ENCODE measurements at places on chromosomes 5 and 9.

DNA sequence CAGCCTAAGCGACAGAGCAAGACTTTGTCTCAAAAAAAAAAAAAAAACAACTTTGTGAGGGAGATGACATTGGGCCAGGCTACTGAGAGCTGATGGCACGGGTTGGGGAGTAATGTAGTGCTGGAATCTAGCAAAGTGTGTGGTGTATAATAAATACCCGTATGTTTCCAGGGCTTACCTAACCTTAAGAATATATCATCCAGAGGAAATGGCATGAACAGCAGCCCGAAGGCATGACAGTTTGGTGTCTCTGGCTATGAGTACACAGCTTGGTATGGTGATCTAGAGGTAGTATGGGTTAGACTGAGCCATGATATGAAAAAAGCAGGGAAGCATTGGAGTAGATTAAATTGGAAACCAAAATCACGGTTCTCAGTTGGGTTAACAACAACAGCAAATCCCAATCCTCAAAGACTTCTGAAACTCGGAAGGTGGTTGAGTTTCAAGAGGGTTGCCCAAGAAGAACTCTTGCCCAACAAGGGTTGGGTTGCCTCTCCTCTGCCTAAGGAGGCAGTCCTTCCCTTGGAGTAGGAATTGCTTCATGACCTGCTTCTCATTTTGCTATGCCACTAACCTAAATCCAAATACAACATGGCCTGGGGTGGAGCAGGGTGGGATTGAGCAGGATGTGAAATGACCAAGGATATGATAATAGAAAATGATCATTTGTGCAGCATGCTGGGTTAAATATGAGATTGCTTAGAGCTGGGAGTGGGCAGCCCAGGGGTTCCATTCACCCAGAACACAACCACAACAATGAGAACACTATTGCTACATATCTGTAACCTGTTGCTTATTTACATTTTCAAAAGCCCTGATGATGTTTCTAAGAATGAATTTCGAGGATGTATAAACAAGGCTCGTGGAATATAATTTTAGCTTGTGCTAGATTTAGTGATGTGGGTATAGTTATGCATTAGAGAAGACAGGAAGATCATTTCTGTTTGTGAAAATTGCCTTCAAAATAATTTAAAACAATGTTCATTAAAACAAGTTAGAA lies 64.6 kb upstream of the ZFR start:
- peak; percentile 72 for DNase-seq

GRCh38 chr5:175824676-175825075 lies 46.7 kb upstream of the CPLX2 start:
- no peak for DNase-seq

DNA sequence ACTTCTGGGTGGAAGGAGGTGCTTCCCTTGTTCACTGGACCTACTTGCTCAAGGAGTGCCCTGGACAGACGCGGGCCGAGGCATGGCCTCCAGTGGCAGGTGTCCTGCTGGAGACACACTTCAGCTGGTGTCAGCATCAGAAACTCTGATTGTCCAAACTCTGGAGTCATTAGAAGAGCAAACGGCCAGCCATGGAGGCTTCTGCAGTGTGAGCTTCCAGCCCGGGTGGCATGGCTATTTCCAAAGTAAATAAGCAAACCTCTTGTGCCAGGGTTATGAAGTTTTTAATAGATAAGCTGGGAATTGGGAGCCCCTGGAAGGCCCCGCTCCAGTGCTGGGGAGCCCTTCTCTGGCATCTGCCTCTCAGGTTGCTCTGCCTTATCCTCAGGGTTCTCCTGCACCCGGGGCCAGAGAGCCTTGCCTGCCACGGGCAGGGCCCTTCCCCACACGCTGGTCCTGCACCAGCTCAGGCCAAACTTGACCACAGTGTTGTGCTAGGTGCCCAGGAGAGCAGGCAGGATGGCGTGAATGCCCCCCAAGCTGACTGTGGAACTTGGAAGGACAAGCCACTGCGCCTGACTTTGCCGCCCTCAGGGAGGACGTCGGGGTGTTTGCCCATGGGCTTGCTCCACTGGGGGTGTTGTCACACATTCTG lies 285.6 kb downstream of the GADD45G start:
- no peak for DNase-seq

DNA sequence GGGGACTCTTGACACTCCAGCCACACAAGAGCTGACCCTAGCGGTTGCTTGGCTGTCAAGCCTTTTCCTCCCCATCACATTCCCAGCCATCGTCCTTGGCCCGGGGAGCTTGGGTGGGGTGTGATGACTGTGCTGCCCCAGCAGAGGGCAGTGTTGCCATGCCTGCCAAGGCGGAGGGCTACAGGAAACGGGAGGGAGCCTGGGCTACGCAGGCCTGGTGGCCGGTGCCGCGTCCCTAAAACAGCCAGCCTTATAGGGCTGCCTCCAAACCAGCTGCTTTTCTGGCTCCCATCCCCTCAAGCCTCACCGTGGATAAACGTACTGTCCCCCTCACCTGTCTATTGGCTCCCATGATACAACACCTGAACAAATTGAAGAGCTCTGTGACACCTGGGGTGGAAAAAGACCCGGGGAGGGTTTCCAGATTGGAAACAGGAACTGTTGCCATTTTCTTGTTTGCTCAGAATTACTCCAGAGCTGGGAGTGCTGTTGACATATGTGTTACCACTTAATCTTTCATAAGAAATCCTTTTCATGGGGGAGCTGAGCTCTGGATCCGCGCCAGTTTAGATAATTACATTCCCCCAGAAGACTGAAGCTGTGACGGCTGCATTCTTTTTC lies 72.8 kb upstream of the ASTN2 start:
- peak; percentile 57 for DNase-seq

DNA sequence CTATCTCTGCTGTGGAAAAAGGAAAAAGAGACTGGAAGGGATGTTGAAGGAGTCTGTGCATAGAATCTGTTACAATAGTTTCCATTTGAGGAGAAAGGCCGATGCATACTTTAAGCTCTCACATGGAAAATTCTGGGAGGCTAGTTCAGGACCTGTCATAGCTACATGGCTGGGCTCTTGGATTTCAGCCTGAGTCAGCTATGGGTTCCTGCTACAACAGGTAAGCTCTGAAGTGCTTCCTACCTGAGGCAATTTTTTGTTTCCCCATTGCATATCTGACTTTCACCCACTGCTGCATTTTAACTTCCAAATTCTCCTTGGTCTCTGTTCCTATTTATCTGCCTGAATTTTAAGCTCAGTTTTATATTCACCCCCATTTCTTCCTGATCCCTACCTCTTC lies 310.7 kb downstream of the RAB3C start:
- no peak for DNase-seq

- DNase-seq, result no peak
Observed at GRCh38 chr5:69484891-69485290, 7.7 kb upstream of the OCLN start.

DNA sequence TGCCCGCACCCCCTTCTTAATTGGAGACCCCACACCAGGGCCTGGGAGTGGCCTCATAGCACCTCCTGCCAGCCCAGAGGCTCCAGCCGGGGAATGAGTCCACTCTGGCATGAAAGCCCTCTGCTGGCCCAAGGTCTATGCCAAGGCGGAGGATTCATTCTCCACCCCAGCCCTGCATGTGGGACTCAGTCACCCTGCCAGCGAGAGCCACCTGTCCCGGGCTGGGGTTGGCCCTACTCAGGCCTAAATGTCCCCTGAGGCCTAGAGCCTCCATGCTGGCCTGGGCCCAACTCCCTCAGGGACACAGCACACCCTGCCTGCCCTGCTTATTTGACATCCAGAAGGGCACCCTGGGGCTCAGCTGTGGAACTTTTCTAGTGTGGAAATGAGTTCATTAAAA lies 1.0 kb upstream of the RAPGEF1 start:
- no peak for DNase-seq

GRCh38 chr5:14617441-14617840 lies 35.8 kb downstream of the OTULINL start:
- no peak for DNase-seq

DNA sequence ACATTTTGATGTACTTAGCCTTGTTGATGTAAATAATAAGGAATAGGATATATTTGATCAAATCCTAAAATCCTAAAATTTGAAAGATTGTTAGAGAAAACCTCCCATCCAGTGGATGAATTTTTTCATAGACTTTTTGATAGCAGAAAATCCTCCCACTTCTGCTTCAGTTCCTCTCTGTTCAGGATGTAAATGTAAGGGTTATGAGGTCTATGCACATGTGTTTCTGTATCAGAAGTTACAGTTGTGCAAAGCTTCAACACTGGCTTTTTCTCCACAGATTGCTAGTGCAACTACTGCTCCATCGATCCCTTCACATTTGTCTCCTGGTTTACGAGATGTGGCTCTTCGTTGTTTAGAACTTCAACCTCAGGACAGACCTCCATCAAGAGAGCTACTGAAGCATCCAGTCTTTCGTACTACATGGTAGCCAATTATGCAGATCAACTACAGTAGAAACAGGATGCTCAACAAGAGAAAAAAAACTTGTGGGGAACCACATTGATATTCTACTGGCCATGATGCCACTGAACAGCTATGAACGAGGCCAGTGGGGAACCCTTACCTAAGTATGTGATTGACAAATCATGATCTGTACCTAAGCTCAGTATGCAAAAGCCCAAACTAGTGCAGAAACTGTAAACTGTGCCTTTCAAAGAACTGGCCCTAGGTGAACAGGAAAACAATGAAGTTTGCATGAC lies 16.0 kb upstream of the SETD9 start:
- DNase-seq, result no peak

- DNase-seq, result peak; percentile 88
Observed at GRCh38 chr5:78541086-78541654, 107.4 kb downstream of the LHFPL2 start.

GRCh38 chr5:159993194-159993593 lies 15.7 kb upstream of the TTC1 start:
- no peak for DNase-seq

- DNase-seq, result no peak
Observed at GRCh38 chr9:126513159-126514036, 100.3 kb upstream of the LMX1B start.

DNA sequence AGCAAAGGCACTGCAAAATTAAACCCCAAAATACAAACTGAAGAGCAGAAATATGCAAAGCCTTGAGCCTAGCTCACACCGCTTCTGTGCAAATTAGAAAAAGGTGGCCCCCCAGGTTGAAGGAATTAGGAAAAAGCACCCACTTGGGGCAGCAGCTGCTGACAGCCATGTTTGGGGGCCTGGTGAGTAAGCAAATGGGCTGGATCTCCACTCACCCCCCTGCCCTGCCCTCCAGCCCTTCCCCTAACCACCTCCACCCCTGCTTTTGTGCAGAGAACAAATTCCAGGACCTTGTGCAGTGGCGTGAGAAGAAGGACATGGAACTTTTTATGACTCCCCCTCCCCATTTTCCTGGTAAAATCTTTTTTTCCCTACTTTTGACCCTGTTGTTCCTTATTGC lies 92.0 kb upstream of the DNAH5 start:
- DNase-seq, result no peak

DNA sequence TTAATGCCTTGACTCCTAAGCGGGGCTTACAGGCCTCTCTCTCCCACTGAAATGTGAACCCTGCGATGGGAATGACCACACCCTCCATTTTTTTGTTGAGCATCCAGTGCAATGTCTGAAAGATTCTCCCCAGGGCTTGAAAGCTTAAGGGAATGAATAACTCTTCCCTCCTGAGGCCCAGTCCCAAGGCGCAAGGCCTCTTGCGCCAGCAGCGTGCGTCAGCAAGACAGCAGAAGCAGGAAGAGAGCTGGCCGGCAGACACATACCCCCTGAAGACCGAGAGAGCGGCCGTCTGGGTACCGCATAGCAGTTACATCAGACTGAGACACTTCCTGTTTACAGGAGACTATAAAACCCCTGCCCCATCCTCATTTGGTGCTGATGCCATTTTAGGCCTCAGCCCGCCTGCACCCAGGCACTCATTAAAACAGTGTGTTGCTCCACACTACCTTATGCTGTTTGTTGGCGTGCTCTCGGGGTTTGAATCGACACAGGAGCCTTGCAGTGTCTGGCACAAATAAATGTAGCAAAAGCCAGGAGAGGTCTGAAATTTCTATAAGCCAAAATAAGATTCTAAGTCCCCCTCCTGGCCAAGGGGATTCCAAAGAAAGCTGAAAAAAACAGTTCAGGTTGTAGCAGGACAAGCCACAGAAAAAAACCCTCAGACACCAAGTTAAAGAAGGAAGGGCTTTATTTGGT lies 62.3 kb downstream of the GDNF start:
- DNase-seq, result no peak

DNA sequence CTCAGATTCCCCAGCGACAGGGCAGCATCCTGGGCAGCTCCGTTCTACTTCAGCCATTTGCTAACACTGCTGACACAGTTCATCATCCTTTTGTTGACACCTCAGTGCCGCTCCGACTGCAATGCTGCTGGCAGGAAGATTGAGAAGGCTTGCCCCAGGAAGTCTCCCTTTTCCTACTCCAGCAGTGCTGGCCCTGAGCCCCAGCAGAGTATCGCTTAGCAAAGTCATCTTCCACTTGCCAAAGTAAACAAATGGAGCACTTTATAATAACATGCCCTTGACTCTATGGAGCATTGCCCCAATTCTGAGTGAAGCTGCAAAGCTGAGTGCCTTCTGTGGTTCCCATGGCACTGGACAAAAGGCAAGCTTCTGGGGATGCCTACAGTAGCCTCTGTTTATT lies 32.2 kb downstream of the PRLR start:
- DNase-seq, result no peak

GRCh38 chr9:109707355-109707754 lies 72.6 kb upstream of the PALM2AKAP2 start:
- DNase-seq, result no peak

GRCh38 chr5:9302218-9302617 lies 243.7 kb downstream of the SEMA5A start:
- no peak for DNase-seq

- no peak for DNase-seq
Observed at GRCh38 chr5:94309141-94309540, 309.3 kb downstream of the KIAA0825 start.

DNA sequence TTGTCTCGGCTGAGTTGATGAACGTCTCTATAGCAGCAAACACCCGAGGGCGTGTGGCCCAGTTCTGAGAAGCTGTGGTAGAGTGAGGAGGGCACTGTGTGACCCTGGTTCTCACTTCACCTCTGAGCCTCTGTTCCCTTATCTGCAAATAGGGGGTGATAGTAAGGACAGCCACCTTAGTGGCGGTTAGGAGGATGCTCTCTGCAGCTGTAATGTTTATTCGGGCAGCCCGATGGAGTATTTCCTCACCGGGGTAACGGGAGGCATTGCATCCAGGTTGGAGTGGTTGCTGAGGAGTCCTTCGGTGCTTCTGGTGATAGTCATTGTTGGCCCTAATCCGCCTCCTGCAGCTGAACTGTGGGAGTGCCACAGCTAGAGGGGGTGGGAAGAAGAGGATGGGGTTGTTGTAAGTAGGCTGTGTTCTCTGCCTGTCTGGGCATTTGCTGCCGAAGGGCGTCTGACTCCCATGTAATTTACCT lies 13.9 kb downstream of the PRRC2B start:
- no peak for DNase-seq
